Mammary microvascular endothelial cell (primary cell): ENCODE measurements at places on chromosomes 4 and X. TPM values are rescaled to one million over a fixed set of nuclear protein-coding genes. Genes with fewer than 3 reads are reported as not detected.

The HGFAC gene
- not detected in 2 replicates for total RNA-seq

The LNX1 gene
- total RNA-seq, result 2.8 and 3.0 TPM in 2 replicates

The PABPC1L2B gene
- not detected in 2 replicates for total RNA-seq

The SOWAHD gene
- not detected in 2 replicates for total RNA-seq

The CENPVL1 gene
- not detected in 2 replicates for total RNA-seq

The FGFBP1 gene
- not detected in 2 replicates for total RNA-seq

The MID1 gene
- total RNA-seq, result 11.7 and 12.7 TPM in 2 replicates
